Retina (tissue), 1 donor: ENCODE measurements at places on chromosomes 12 and 14.

DNA sequence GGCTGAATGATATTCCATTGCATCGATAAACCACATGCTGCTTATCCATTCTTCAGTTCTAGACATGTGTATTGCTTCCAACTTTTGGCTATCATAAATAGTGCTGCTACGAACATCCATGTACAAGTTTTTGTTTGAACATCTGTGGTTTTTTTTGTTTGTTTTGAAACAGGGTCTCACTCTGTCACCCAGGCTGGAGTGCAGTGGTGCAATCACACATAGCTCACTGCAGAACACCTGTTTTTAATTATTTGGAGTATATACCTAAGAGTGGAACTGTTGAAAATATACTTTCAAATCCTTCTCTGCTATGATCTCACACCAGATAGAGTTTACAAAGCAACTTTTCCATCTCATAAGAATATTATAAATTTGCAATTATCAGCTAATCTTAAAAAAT lies 124.2 kb downstream of the TTC7B start:
- DNase-seq, result no peak

GRCh38 chr14:43308421-43309110 lies 1198.5 kb downstream of the FSCB start:
- DNase-seq, result no peak

DNA sequence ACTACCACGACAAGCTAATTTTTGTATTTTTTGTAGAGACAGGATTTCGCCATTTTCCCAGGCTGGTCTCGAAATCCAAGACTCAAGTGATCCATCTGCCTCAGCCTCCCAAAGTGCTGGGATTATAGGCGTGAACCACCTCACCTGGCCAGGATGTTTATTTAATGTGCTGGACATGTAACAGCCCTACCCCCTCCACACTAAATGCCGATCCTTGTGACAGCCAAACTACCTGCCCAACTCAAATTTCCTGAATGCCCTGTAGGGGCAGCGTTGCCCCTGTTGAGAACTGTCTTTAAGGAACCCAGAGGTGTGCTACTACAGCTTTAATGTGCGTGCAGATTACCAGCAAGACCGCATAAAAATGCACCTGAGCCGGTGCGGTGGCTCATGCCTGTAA lies 48.1 kb downstream of the KCNK13 start:
- no peak for DNase-seq

GRCh38 chr14:29800961-29801360 lies 126.7 kb downstream of the PRKD1 start:
- DNase-seq, result no peak

- no peak for DNase-seq
These were observed 16.1 kb downstream of the NRXN3 start for GRCh38 chr14:78186277-78186676.

- DNase-seq, result no peak
These were observed 23.8 kb upstream of the CREBL2 start for GRCh38 chr12:12587878-12588277.

DNA sequence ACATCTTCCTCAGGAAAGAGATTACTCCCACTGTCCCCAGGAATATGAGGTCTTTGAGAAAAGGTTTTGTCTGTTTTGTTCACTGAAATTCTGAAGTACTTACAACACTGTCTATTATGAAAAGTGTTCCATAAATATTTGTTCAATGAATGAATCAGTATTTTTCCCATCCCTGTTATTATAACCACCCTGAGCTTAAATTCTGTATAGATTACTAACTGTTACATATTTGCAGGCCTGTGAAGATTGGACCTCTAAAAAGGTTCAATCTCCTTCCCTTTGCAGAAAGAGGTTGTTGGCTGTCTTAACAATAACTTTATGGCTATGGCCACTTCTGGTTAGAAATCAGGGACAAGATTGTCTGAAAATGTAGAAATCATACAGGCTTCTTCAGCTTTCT lies 174.5 kb upstream of the NPAS3 start:
- no peak for DNase-seq

- no peak for DNase-seq
These were observed 436.1 kb downstream of the TMEM121 start for GRCh38 chr14:105962532-105962931.

GRCh38 chr14:91352053-91352452 lies 65.6 kb downstream of the CCDC88C start:
- no peak for DNase-seq

DNA sequence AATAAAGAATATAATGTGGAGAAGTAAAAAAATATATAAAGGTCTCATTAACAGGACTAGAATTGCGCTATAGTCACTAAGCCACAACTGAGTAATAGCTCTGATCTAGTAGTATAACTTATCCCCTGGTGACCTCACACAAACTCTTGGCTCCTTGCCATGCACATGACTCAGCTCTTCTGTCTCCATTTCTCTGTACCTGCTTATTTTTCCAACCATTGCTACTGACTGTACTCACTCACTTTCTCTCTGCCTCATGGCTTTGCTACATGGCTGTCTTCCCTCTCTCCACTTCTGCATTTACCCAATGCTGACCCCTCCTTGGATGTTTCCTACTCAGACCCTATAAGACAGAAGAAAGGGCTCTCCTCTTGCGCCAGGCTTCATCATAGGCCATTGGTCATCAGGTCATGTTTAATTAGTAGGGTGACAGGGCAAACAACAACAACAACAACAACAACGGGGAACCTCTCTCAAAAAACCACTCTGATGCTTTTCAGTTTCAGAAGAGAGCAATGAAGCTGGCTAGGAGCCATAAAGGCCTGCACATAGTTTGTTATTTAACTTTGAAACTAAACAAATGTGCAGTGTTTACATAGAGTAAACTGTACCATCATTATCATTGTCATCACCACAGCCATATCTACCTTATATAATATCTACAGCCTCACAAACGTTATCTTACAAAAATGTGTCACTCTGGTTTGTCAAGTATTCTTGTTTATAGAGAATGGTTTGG lies 25.6 kb upstream of the KRAS start:
- no peak for DNase-seq

GRCh38 chr12:123532019-123532418 lies 1.5 kb downstream of the RILPL1 start:
- no peak for DNase-seq

DNA sequence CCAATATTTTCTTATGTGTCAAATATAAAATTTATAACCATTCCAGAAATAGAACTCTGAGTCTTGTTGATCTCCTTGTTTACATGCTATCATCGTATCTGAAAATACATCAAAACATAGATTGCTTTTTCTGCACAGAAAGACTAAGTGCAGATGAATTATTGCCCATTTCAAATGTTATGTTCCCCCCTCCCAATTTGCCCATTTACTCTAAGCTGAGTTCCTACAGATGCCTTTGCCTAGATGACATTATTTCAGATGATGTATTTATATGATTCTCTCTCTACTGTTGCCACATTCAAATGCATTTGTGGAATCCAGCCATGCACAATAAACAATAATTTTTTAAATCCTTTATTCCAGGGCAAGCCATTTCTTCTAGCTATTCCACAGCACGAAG lies 810.1 kb upstream of the MGAT4C start:
- no peak for DNase-seq

DNA sequence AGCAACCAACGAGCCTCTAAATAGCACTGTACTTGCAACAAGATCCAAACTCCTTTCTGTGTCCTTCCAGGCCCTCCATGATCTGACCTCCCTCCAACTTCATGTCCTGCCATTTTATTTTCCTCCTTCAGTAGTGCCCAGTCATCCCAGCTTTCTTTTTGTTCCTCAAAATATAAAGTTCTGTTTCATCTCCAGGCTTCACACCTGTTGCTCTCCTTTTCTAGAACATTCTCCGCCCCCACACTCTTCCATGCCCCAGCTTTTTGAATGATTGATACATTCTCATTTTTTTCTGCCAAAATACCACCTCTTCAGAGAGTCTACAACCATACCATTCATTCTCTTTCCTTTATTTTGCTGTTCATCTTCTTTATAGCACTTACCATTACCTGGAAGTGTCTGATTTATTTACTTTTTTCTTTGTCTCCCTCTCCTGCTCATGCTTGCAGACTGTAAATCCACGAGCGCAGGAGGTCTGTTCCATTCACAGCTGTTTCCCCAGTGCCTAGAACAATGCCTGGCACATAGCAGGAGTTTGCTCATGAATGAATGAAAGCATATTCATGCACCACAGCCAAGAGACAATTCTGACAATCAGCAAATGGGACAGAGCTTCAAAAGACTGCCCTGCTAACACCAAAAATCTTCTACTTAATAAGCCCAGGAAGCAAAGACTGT lies 296.4 kb downstream of the RPAP3 start:
- DNase-seq, result no peak

DNA sequence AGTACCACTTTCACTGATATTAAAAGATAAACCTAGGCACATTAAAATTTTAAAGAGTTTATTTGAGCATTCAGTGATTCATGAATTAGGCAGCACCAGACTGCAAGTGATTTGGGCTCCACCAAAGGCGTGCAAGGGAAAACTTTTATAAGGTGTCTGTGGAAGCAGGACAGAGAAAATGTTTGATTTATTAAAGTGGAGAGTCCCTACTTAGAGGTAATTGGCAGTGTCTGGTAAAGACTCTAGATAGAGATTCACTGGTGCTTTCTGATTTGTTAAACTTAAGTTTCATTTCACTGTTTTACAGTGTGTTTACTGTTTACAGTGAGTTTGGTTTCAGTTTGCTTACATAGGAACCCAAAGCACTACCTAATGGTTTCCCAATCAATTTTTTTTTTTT lies 72.8 kb downstream of the ANKS1B start:
- no peak for DNase-seq

- no peak for DNase-seq
These were observed 68.6 kb downstream of the PPM1A start for GRCh38 chr14:60317609-60318008.

- DNase-seq, result no peak
These were observed 21.1 kb upstream of the CORO1C start for GRCh38 chr12:108752387-108752786.

- DNase-seq, result no peak
These were observed 230.9 kb upstream of the ARID2 start for GRCh38 chr12:45498645-45499044.

- no peak for DNase-seq
These were observed 27.2 kb downstream of the FBRSL1 start for GRCh38 chr12:132517013-132517739.

DNA sequence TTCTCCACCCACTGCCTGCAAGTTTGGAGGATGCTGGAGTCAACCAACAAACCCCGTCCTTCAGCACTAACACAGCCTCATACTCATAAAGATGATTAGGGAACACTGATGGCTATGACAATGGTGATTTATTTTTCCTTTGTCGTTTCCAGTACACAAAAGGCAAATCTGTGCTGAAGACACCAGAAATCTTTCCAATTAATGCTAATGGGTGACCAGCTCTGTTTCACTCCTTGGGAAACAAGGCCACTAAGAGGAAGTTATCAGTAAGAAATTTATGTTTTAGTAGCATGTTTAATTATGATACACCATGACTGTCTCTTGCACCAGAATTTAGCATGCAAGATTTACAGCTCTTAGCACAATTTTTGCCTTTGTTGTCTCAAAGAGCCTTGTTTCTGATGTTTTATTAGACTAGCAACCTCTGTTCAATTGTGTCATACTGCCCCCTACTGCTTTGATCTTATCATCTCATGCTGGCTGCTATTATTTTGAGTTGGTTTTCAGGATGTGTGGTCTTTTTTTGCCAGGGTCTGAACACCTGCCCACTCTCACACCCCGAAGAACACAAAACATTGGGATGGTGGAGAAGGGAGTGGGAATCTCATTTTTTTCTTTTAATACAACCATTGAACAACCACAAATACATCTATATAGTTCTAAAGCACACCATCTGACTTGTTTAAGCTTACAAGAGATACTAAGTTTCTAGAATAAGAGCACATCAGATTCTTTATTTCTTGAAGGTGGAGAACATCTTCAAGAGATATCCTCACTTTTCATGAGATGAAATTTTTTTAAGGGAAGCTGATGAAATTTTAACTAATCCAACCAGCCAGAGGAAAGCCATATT lies 160.9 kb downstream of the SPTSSA start:
- peak; percentile 47 for DNase-seq
